ENCODE measurements at places on chromosomes 2 and 18.

- DNase-seq, result peak; percentile 24
Measured at GRCh38 chr2:6866275-6866671, 566 bp upstream of the CMPK2 start.

DNA sequence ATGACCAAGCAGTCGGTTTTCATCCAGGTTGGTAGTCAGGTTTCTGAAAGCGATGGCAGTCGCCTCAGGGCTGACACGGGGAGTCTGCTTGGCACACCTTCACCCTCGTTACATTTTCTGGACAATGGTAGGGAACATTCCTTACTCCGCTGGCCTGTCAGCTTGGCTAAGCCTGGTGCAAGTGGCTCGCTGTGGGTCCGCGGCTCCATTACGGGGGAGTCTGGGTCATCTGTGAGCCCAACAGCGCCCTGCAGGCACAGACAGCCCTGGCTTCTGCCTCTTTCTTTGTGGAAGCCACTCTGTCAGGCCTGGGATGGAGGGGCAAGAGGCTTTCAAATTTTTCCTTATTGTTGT lies 95.6 kb downstream of the HDAC4 start:
- no peak for DNase-seq

- no peak for DNase-seq
Measured at GRCh38 chr18:41923446-41923845, 31.6 kb upstream of the PIK3C3 start.

- no peak for DNase-seq
Measured at GRCh38 chr2:10226038-10226724, 76.5 kb upstream of the HPCAL1 start.

- no peak for DNase-seq
Measured at GRCh38 chr2:42904576-42904876, 112.1 kb upstream of the HAAO start.

DNA sequence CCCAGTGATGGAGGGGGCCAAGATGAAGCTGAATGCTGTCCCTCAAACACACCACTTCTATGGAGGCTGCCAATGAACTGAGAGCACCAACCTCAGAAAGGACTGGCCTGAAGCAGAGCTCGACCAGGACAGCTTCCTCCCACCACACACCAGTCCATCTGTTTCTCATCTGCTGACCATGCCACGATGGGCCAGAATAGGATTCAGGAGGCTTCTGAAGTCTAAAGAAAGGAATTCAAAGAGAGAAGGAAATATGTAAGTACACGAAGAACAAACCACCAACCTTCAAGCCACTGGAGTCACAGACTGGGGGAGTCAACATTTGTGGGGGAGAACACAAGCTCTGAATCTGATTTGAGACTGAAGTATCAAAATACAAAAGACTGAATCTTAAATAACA lies 157.6 kb upstream of the CCDC68 start:
- peak; percentile 18 for DNase-seq

GRCh38 chr2:126754240-126755004 lies 98.5 kb downstream of the GYPC start:
- DNase-seq, result no peak

DNA sequence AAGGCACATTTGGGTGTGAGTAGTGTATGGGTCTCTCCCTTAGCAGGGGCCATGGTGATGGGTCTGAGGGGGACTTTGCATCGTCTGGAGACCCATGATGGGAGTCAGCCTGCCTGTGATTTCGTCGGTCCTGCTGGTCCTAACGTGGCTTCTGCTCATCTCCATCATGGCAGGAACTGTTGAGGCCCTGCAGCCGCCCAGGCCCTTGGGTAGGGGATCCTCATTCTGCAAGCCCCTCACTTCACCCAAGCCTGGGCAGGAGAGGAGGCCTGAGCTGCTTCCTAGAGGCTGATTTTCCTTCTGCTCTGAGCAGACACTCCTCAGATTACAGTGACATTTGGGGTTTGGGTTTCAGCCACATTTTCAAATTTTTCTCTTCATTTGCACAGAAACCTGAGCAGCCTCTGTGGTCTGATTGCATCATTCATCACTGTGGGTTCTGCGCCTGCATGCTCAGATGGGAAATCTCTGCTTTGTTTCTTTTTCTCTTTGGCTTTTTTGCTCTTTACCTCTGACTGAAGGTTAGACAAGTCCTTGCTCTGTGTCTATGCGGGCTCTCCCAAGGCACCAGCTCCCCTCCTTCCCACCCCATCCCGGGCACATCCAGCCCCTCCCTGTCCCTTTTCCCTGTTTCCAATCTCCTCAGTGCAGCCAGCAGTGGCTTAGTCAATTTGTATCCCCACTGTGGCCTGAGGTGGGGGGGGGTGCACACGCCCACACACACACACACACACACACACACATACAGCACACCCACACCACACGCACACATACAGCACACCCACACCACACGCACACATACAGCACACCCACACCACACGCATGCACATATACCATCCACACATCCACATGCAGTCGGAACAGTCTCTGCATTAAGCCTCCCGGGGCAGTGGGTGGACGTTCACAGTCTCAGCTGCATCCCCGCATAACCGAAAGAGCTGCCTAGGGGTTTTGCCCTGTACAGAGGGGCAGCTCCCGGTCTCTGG lies 305.4 kb upstream of the HS6ST1 start:
- peak; percentile 92 for DNase-seq

DNA sequence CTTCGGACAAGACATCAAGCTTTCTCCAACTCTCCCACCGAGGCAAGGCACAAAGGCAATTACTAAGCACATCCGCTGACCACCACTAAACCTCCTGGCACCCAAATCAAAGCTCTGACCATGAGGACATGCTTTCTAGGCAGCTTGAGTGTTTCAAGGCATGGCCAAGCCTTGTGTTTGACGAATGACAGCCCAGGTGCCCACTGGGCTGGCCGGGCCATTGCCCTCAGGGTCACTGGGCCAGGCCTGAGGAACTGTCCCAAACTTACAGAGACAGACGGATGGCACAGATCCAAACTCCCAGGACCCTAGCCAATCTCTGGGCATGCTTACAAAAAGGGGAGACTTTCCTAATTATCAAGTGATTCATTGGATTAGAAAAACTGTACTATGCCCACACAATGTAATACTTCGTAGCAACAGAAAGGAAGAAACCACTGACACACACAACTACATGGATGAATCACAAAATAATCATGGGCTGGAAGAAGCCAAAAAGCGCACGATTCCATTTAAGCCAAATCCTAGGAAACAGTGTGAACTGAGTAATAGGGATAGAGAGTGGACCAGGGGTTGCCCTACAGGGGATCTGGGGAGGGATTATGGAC lies 20.2 kb downstream of the CRACDL start:
- peak; percentile 89 for DNase-seq

GRCh38 chr2:46490521-46491141 lies 11.3 kb downstream of the TMEM247 start:
- no peak for DNase-seq

GRCh38 chr2:118875318-118875717 lies 27.9 kb upstream of the EN1 start:
- DNase-seq, result no peak

DNA sequence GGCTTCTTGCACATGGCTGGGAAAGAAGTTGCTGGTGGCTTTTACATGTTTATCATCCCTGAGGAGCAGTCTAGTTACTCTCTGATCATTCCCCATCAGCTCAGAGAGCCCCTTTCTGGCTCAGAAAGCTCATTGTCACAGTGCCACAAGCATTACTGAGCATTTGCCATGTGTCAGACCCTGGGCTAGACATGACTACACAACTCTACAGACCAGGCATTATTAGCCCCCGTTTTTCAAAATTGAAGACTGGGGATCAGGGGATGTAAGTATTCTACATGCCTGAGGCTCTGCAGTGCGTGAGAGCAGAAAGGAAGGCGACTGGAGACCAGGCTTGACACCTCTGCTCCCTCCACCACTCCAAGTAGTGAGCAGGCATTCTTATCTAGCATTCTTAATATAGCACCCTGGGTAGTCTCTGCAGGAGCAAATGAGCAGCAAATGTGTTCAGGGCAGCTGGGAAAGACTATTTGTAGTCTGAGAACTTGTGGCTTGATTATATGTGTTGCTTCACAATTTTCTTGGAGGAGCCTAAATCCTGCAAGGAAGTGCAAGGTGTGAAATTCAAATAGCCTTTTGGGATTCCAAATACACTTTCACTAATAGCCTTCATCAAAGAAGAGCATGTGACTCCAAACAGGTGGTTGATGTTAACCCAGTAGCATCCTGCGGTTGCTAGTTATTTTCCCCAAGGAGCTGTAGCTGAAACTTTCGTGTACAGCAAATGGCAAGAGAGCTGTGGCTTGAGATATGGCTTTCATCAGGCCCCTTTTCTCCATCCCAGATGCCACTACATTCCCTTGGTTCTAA lies 143.2 kb downstream of the DDX1 start:
- DNase-seq, result no peak

- DNase-seq, result no peak
Measured at GRCh38 chr2:12844511-12844910, 127.8 kb downstream of the TRIB2 start.

DNA sequence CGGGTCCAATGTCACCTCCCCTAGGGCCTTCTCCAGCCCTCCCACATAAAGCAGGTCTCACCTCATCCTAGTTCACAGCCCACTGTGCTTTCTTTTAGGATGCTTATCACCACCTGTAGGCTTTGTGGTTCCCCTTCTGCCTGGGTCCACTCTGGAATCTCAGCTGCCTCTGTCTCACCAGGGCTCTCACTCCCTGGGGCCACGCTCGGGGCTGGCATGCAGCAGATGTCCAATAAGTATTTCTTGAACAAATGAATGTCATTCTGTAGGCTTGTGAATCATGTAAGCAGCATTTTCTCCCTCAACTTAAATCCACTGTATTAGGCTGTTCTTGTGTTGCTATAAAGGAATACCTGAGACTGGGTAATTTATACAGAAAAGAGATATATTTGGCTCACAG lies 4.3 kb upstream of the SH3BP4 start:
- no peak for DNase-seq

DNA sequence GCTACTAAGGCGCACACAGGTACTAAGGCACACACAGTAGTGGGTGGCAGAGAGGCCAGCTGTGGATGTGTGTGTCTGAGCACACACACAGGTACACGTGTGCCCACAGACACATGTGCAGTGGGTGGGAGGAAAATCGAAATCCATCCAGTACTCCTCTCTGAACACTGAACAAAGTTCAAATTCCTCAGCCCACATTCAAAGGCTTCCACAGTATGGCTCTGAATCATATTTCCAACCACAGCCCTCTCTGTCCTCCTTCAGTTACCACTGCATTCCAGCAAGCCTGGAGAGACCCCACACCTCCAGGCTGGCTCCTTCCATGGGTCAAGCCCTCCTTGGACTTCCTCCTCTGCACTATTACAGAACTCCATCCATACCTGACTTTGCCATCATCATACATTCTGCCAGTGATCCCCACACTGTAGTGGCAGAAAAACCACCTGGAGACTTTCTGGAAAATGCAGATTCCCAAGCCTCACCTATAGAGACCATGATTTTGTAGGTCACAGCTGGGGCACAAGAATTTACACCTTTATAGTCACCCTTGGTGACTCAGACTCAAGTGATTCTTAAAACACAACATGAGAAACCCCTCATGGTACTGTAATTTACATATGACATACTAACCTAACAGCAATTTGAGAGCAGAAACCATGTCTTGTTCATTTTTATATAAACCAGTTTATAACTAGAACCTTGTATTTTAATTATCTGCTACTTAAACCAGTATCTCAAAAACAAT lies 31.4 kb downstream of the EPG5 start:
- DNase-seq, result peak; percentile 60

GRCh38 chr2:181697126-181697525 lies 16.8 kb upstream of the NEUROD1 start:
- no peak for DNase-seq

DNA sequence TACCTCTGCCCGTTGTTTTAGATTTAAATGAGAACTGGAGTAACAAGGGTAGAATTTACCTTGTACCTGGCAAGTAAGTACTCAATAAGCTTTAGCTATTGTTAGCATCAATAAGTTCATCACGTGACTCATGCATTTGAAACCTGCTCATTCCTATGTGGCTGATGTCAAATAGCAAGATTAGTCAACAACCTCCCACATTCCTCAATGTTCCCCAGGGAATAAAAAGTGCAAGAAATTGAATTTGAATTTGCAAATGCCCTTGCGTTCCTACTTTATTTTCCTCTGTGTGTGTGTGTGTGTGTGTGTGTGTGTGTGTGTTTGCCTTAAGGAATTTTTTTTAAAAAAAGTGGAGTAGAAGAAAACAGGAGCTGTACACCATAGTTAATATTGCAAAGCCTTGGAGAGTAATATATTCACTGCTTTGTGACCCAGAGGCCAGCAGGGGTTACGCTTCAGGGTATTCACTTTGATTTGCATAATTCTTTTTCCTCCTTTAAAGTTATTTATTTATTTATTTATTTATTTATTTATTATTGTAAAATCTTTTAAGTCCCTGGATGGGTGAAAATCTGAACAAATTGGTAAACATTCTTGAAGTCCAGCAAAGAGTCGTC lies 43.9 kb upstream of the DNAH7 start:
- DNase-seq, result peak; percentile 94

GRCh38 chr2:215967590-215968378 lies 45.6 kb downstream of the MREG start:
- peak; percentile 45 for DNase-seq

DNA sequence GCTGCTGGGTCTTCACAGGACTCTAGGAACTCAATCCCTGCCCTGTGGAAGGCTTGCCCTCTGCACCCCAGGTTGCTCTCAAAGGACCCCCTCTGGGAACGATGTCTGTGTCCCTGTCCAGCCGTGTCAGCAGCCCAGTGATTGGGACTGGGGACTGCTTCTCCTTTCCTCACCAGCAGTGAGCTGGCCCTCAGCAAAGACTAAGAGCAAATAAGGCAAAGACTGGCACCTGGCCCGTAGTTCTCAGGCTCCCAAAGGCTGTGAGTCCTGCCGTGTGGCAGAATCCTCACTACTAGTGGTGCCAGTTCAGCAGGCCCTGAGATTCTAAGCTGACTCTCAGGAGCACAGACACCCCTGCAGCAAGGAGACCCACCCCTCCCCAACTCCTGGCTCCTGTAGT lies 47.8 kb downstream of the TMEM163 start:
- DNase-seq, result no peak

DNA sequence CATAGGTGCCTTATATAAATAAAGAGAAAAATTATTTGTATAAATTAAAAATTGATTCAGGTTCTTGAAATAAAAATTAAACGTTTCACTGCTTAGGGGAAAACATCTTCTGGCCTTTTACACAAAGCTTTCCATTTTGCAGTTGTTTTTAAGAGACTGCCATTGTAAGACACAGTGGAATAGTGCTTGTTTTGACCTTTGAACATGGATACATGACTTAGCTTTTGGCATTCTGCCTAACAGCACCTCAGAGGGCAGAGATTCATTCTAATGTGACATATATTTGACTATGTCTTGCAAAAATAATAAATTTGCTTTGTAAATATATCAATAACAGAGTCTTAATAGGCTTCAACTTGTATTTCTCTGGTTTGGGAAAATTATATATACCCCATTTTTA lies 142.1 kb downstream of the SLC4A10 start:
- DNase-seq, result peak; percentile 43

GRCh38 chr18:65425366-65425765 lies 325.4 kb upstream of the CDH7 start:
- no peak for DNase-seq

- peak; percentile 59 for DNase-seq
Measured at GRCh38 chr18:31513189-31513935, 15.4 kb downstream of the DSG2 start.

- peak; percentile 3 for DNase-seq
Measured at GRCh38 chr2:149365931-149366583, 35.7 kb downstream of the LYPD6 start.

- DNase-seq, result no peak
Measured at GRCh38 chr2:223758131-223758840, 79.1 kb downstream of the AP1S3 start.

- DNase-seq, result no peak
Measured at GRCh38 chr2:195501746-195502145, 155.3 kb upstream of the SLC39A10 start.
